ENCODE measurements at places on chromosomes 12 and 14.

- no peak for DNase-seq
Measured at GRCh38 chr12:19894050-19894449, 454.8 kb downstream of the AEBP2 start.

DNA sequence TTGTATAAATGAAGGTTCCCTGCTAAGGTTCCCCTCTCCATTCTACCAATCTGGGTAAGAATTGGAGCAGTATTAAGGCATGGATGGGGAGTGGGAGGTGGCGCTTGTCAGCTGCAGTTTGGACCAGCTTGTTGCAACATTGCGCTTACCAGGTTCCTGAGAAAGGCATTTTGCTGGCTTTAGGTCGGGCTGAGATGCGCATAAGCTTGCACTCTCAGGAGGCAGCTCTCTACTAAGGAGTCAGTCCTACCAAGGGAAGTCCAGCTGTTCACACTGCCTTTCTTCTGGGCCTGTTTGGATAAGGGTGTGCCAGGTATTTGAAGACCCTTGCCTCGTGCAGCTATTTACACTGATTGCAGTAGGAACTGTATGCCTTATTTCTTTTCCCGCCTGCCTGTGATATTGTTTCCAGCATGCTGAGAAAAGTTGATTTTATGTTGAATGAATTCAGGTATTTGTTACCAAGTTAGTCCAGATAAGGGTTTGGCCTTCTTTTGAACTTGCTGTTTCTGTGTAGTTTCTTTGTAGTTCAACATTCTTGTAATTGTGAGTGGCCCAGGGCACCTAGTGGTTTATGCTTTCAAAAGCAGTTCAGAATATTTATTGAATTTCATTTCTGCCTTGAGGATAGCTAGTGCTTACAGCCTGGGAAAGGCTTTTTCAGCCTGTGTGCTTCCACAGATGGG, 2.6 kb downstream of the MLEC start:
- DNase-seq, result no peak

- DNase-seq, result peak; percentile 63
Measured at GRCh38 chr12:95548056-95548538, 3.2 kb downstream of the USP44 start.

GRCh38 chr12:49887536-49888401, 15.9 kb downstream of the FAIM2 start:
- no peak for DNase-seq

GRCh38 chr12:77821699-77822203, 8.9 kb upstream of the NAV3 start:
- no peak for DNase-seq

DNA sequence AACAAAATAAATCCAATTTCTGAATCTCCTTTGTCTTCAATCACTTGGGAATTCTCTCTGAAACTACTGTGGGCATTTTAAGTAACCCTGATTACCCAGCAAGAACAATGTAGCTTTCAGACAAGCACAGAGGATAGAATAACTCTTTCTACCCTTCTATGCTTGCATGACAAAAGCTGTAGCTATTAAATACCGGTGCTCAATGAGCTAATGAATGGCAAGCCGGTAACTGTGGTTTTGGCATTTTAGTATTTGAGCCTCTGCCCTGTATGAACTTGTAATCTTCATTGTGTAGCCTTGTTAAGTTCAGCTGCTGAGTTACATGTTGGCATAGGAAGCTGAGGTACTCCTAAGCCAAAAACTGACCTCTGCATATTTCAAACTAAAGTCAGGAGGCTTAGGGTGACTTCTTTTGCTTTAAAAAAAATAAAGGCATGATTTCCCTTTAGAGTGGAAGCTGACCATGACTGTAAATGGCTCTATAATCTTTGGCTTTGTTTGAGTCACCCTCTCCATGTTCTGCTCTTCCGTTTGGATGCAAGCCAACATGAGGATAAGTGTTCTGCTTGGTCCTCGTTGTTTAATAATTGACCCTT, 171.0 kb upstream of the HIF1A start:
- no peak for DNase-seq

DNA sequence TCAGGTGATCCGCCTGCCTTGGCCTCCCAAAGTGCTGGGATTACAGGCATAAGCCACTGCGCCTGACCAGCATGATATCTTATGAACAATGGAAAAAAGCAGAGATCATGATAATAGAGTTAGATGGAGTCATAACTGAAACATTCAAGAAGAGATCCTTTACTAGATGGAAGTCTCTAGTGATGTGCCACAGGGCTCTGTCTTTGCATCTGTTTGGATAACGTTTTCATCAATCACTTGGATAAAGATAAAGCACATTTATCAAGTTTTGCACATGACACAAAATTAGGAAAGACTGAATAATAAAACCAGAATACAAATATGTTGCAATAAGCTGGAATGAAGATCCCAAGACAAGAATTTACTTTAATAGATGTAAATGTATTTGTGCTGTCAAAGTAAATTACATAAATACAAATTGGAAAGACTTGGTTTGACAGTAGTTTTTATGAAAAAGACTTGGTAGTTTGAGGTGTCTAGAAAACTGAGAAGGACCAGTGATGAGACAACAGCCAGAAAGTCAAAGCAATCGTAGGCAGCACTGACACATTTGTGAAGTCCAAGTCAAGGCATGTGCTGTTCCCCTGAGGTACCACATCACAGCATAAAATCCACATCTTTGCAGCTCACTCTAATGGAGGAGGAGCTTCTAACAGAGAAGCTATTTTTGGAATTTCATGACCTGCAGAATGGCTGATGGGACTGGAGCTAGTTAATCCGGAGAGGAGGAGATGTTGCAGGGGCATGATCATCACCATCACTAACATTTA, 28.5 kb downstream of the GPRC5A start:
- DNase-seq, result no peak

- DNase-seq, result no peak
Measured at GRCh38 chr12:42145197-42145549, 499 bp upstream of the GXYLT1 start.

DNA sequence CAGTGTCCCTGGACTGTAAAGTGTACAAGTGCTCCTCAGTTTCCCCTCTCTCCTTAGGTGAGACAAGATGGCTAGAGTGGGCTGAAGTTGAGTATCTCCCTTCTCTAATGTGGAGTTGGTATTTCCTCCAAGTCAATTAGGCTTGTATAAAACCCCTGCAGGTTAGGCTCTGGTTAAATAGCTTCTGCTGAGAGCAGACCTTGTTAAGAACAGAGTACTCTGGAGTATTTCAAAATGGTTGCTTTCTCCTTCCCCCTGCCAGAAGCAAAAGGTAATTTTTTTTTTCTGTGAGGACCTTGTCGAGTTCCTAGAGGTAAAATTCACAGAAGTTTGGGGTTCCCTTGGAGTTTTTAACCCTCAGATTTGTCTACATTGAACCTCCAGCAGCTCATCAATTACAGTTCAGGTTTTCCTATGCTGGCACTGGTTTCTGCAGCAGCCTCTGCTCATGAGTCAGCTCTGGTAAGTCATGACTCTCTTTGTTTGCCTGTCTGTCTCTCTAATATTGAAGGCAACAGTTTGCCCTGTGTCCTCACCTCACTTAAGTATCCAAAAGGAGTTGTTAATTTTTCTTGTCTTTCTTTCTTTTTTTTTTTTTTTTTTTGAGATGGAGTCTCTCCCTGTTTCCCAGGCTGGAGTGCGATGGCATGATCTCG, 27.8 kb upstream of the GLIPR1 start:
- no peak for DNase-seq

DNA sequence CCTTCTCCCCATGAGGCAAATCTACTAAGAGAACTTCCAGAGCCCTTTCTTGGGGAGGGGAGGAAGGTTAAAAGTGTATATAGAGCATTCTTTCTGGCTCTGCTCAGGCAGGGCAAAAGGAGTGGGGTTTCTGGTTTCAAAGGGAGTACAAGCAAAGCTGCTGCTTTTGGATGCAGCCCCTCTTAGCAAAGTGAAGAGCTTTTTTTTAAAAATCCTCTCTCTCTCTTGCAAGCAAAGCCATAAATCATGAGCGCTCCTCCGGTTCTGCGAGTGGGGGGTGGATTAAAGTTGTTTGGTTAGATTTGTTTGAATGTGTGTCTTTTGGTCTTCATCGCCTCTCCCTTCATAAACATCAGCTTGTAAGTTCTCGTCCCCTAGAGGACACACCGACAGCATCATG, 546.6 kb upstream of the TBX3 start:
- no peak for DNase-seq
